Fibroblast of skin of left quadriceps (primary cell): ENCODE measurements at places on chromosomes 2 and 18.

DNA sequence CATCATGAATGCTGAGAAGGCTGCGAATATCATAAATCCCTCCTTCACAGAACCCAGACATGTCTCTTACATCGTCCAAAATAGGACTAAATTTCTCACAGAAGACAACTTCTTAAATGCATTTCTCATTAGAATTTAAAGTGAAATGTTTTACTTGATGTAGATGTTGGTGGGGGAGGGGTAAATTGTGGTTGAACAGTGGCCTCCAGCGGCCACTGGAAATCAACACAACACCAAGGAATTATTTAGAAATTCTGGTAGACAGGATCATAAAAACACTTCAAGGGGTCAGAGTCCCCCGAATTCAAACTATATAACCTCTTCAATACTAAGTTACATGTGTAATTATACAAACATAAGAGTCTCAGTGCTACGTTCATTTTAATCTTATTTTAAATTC, 135.9 kb downstream of the ABCA12 start:
- peak; percentile 20 for DNase-seq

DNA sequence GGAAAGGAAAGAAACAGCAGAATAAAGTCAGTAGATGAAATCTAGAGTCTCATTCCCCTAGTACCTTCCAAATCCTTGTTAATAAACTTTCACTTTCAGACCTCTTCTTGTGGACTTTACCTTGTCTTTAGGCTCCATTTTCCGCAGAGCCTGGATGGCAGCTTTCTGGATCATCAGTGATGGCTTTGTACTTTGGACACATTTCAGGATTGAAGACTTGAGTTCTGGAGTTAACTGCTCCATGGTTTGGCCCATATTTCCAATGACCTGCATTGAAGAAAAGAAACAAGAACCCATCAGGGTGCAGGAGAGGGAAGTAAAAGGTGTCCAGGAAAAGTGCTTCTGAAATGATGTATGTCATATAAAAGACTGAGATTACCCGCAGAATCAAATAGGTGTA, 14.4 kb downstream of the APOB start:
- DNase-seq = no peak

DNA sequence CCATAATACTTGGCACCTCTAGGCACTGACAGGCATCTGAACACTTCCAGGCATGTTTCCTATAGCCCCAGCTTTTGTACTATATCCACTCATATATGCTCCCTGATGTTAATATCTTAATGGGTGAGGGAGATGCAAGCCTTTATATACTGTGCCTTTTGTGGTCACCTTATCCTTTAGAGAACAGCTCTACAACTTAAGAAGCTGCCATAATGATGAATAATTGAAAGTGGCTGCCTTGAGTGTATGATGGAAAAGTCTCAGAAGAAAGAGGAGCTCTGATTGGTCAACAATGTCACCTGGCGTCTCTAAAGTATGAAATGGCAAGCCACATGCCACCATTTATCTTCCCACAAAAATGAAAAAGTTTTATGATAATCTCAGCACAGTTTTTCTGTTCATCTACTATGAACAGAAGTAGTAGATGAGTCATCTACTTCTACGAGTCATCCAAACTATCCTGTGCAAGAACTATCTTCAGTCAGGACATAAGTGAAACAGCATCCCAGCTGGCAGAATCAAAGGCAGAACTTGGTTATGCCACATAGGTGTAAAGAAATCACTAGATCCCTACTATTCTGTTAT, 997.9 kb upstream of the CELF4 start:
- no peak for DNase-seq

DNA sequence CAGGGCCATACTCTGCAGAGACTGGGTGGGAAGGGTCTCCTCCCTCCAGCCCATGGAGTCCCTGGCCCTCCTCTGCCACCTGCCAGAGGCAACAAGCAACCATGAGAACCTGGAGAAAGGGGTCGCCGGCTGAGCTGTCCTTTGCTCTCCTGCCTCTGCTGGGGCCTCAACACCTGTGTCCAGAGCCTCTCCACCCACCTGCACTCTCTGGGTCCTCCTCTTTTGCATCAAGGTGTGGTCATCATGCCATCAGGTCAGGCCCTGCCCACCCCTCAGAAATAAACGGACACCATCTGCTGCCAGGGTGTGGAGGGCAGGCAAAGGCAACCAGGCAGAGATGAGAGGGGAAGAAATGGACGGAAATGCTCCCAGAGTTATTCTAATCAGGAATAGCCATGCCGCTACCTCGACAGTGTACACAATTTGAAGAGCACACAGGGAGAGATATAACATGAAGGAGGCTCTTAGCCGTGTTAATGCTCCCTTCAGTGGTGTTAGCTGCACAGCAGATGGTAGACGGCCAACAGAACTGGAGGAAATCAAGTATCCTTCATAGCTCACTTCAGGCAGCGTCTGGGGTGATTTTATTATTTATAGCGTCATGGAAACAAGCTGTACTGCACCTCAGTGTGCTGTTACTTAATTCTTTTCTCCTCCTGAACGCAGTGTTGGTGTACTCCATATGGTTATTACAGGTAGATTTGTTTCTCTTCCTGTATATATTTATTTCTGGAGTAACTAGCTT, 247.9 kb downstream of the TSN start:
- DNase-seq = no peak

GRCh38 chr2:62465741-62466502, 40.1 kb downstream of the TMEM17 start:
- DNase-seq = no peak

DNA sequence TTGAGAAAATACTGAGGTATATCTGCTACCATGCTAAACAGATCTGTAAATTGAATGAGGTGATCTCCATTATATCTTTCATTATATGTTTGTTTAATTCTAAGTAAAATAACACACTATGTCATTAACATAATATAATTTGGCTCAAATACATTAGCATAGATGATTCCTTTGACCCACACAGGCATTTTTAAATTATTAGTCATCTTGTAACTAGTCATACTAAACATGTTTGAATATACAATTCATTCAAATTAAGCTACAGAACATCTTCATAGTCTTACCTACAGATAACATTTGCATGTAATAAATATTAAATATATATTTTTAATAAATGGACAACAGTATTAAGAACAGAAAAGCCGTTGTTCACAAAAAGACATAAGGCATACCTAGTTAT, 52.7 kb upstream of the KYNU start:
- no peak for DNase-seq

- DNase-seq = peak; percentile 26
Measured at GRCh38 chr2:88671786-88672427, 19.6 kb upstream of the RPIA start.

DNA sequence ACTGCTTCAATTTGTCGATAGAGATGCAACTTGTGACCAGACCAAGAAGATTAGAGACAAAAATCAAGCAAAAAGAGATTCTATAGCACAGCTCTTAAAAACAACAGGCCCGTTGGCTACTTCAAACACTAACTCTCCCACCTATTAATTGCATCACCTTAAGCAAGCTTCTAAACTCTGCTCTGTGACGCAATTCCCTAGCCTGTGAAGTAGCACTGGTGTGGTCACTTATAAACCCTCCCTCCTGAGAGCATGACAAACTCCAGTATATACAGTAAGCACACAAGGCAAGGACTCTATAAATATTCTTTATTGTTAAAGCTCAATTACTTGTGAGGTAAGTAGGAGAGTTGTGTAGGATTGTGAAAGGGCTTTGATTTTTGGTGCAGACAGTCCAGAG, 72.3 kb downstream of the CMPK2 start:
- DNase-seq = no peak

- no peak for DNase-seq
Measured at GRCh38 chr2:65072181-65072970, 16.2 kb downstream of the CEP68 start.

- no peak for DNase-seq
Measured at GRCh38 chr18:61735564-61736102, 157.2 kb downstream of the RNF152 start.

DNA sequence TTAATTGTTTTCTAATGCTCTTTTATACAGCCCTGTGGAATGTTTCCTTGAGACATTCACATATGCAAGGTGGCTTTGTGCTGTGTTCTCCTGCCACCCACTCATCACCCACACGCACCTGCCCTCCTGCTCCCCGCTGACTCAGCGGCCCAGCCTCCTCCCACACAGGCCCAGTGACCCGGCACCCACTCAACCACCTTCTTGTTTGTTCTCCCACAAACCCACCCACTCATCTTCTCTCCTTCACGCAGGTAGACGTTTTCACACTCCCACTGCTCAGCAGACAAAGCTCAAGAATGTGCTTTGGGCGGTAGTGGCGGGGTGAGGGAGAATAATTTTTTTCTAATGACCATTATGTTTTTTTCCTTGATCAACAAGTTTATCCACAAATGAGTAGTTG, 28.6 kb upstream of the NEMP2 start:
- no peak for DNase-seq

GRCh38 chr2:31558401-31559295, 22.1 kb downstream of the SRD5A2 start:
- DNase-seq = peak; percentile 16

DNA sequence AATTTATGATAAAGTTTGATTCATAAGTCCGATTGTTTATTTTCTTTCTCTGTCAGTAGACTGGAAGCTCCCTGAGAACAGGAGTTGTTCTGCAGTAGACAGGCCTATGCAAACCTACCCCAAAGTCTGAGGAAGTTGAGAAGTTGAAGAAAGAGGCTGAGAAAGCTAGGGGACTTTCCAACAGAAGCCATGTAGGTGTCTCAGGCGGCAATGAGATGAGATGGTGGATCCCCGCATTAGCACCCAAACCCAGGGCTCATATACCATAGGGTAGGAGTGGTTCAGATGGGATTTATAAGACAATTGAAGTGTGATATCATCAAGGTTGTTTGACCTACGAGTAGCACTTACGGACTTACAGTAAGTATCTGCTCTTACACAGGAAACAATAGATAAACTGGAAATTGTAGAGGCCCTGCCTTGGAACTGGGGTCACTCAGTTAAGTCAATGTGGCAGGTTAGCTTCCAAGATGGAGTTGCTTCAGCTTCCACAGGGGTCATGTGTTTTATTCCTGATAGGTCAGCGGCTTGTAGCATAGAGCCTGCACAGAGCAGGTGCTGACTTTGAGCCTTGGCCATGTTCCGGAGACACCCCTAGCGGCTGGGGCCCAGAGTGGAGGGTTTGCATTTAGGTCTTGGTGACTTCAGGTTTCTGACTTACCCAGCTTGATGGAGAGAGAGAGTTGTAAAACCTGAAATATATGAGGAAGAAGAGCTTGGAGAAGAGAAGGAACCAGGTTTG, 2.3 kb upstream of the PSD4 start:
- DNase-seq = no peak

GRCh38 chr2:104047516-104047915, 806.4 kb upstream of the POU3F3 start:
- no peak for DNase-seq

DNA sequence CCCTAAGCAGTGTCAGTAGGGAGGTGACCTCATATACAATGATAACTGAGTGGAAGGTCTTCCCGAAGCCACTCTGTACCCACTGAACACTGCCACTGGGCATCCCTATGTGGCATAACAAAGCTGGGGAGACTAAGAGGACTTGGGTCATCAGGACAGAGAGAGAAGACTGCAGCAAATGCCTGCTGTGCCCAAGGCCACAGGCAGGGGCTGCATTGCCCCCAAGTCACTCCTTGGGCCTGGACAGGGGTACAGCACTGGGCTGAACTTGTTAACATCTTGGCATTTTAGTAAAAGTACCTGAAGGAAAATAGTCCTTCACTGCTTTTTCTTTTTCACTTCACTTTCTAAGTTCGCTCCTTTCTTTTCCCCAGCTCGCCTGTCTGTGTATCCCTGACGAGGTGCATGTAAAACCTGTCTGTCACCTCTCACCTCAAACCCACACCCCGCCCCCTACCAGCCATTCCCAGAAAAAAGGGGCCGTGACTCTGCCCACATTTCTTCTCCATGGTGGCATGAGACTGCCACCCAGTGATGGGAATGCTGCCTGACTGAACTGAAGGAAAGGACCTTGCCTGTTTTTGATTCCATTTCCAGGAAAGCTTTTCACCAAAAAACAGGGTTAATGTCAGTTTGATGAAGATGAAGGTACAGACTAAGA, 62.9 kb downstream of the MTHFD2 start:
- no peak for DNase-seq
